ENCODE measurements at places on chromosomes 7 and 10. TPM values are rescaled to one million over a fixed set of nuclear protein-coding genes. Genes with fewer than 3 reads are reported as not detected.

Gene SLC25A28
- total RNA-seq: 83.6 TPM

Gene GPR37
- not detected for total RNA-seq

Gene PAPOLB
- total RNA-seq: 0.14 TPM

Gene OR6B1
- not detected for total RNA-seq

Gene ADCY1
- total RNA-seq: 0.02 TPM

Gene KIF5B
- total RNA-seq: 64.2 TPM

Gene ANXA8L1
- not detected for total RNA-seq

Gene CHAT
- not detected for total RNA-seq

Gene VAX1
- total RNA-seq: not detected

Gene ETV1
- not detected for total RNA-seq

Gene SFTPD
- not detected for total RNA-seq

Gene EPHB4
- 1.5 TPM for total RNA-seq

Gene PTPRN2
- 1.3 TPM for total RNA-seq

Gene HOXA10
- 3.3 TPM for total RNA-seq

Gene RAMP3
- total RNA-seq: not detected

Gene DPYSL4
- total RNA-seq: 1.3 TPM

Gene AKR1B15
- total RNA-seq: not detected

Gene HACD1
- 0.82 TPM for total RNA-seq

Gene STEAP1B
- not detected for total RNA-seq

Gene PIP
- not detected for total RNA-seq

Gene OPN4
- total RNA-seq: not detected

Gene WDR86
- 1.6 TPM for total RNA-seq

Gene NAT16
- total RNA-seq: not detected

Gene PNLIPRP3
- not detected for total RNA-seq

Gene TMUB1
- 47.3 TPM for total RNA-seq

Gene SSC4D
- 0.40 TPM for total RNA-seq

Gene TMEM140
- total RNA-seq: 76.9 TPM

Gene DBF4
- total RNA-seq: 51.7 TPM

Gene SPDYE6
- total RNA-seq: not detected

Gene UNC5B
- total RNA-seq: 0.09 TPM

Gene CNTNAP2
- total RNA-seq: not detected

Gene OR2A7
- total RNA-seq: 1.4 TPM

Gene EPO
- not detected for total RNA-seq

Gene SLC26A3
- not detected for total RNA-seq

Gene CAMK2B
- total RNA-seq: 0.70 TPM

Gene SLC18A3
- not detected for total RNA-seq

Gene CPED1
- 0.50 TPM for total RNA-seq

Gene ZNF117
- 12.7 TPM for total RNA-seq

Gene STEAP4
- total RNA-seq: 0.18 TPM

Gene CARD11
- total RNA-seq: 233 TPM

All from natural killer cell (primary cell).